ENCODE measurements at places on chromosomes 1 and 21. TPM values are rescaled to one million over a fixed set of nuclear protein-coding genes. Genes with fewer than 3 reads are reported as not detected.

The LCA5L gene
- polyA plus RNA-seq, result 3.1 TPM

The S100A16 gene
- polyA plus RNA-seq, result 120 TPM

The NBPF1 gene
- polyA plus RNA-seq, result 66.5 TPM

The IPP gene
- 22.9 TPM for polyA plus RNA-seq

The ILDR2 gene
- polyA plus RNA-seq, result 22.2 TPM

The CFAP107 gene
- 7.5 TPM for polyA plus RNA-seq

The IVNS1ABP gene
- 95.1 TPM for polyA plus RNA-seq

Data from spinal cord (tissue), 10 donors.